HuH-7.5 (cell line): ENCODE measurements at places on chromosomes 13 and 19.

- peak; percentile 63 for DNase-seq
These were observed 586 bp downstream of the MRI1 start for GRCh38 chr19:13764821-13765394.

DNA sequence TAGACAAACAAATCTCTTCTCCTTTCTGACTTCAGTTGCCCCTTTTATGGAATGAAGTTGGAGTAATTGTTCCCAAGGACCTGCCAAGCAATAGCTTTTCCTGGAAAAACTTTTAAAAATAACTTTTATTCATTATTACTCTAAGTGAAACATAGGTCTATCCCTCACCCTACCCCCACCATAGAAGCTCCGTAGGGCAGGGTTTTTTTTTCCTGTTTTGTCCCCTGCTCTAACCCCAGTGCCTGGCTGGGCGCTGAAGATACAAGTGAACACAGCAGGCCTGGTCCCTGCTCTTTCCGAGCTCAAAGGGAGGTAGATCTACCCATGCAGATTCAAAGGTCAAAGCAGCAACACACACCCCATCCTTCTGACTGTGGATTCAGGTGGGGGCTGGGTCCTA, 8.7 kb upstream of the GNG8 start:
- DNase-seq, result no peak

GRCh38 chr13:66951426-66951825, 278.7 kb downstream of the PCDH9 start:
- no peak for DNase-seq

DNA sequence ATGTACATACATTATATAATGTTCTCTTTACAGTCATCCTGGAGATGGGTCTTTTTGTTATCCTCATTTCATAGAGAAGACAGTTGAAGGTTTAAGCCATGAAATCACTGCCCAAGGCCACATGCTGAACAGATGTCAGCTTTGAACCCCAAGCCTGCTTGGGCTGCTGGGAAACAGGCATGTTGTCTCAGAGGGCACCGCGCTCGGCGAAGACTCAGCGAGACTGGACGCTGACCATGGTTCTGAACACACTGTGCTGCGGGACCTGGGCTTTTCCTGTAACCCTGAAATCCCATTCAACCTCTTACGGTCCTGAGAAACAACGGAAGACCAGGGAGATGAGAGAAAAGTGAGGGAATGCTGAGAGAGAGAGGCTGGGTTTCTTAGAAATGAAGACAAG, 27.3 kb downstream of the LRFN3 start:
- DNase-seq, result peak; percentile 66

DNA sequence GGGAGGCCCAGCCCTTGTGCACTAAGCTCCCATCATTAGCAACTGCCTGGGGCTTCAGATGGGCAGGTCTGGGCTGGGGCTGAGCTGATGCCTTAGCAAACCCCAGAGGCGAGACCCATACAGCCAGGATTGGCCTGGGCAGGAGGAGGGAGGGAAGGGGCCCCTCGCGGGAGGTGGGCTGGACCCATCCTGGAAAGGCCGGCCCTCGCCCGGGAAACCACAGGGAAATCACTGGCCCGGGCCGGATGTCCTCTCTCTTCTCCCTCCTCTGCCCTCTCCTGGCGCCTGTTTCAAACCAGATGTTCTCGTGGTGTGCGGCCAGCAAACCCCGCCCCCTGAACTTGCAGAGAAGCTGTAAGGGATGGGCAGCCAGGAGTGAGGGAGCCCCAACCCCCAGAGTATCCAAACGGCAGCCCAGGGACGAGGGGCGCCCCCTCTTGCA, 43.1 kb downstream of the TMEM255B start:
- DNase-seq, result no peak

- DNase-seq, result no peak
These were observed 23.6 kb upstream of the WDR18 start for GRCh38 chr19:960601-960938.

- DNase-seq, result peak; percentile 22
These were observed 37.3 kb downstream of the RNF6 start for GRCh38 chr13:26184791-26185250.

DNA sequence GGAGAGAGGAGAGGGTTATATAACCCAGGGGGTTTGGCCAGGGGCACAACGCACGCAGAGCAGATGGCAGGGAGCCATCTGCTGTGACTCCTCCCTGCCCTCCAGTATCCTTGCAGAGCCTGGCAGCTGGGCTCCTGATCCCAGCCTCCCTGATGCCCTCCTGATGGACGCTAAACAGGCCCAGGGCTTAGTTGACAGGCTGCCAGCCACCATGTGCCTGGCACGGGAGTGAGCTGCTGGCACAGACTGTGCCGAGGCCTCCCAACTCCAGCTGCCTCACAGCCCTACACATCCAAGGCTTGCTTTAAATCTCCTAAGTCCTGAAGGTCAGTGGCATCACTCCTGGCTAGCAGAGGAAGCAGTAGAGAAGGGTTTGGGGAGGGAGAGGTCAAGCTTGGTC, 16.7 kb downstream of the SYDE1 start:
- no peak for DNase-seq

DNA sequence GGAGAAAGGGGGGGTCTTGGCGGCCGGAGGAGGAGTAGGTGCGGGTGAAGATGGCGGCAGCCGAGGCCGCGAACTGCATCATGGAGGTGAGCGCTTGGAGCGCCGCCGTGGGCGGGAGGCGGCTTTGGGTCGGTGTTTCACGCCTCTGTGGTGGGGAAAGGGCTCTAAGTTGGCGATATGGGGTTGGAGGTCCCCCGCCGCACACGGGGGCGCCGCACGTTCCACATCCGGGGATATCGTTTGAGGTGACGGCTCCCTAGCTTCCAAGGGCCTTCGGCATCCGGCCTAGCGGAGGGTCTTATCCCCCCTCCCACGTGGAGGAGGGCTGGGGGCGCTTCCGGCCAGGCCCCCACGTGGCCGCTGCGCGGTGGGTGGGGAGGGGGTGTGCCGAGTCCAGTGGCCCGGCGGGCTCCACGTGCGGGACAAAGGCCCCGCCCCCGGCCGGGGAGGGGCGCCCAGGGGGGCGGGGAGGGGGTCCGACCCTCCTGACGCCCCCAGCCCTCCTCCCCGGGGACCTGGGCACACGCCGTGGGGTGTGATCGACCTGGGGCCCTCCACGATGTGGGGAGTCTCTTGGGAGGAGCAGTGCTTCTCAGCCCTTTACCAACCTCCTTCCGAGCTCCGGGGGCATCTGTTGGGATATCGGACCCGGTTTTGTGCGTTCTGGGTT, at the start of gene PRMT1:
PRMT1 (plus strand) TSS at position 41 of the 670 bp plus-strand sequence; CDS start at position 51, 10 bp downstream.
- no peak for DNase-seq

GRCh38 chr13:35768551-35768950, 292.1 kb upstream of the MAB21L1 start:
- no peak for DNase-seq

DNA sequence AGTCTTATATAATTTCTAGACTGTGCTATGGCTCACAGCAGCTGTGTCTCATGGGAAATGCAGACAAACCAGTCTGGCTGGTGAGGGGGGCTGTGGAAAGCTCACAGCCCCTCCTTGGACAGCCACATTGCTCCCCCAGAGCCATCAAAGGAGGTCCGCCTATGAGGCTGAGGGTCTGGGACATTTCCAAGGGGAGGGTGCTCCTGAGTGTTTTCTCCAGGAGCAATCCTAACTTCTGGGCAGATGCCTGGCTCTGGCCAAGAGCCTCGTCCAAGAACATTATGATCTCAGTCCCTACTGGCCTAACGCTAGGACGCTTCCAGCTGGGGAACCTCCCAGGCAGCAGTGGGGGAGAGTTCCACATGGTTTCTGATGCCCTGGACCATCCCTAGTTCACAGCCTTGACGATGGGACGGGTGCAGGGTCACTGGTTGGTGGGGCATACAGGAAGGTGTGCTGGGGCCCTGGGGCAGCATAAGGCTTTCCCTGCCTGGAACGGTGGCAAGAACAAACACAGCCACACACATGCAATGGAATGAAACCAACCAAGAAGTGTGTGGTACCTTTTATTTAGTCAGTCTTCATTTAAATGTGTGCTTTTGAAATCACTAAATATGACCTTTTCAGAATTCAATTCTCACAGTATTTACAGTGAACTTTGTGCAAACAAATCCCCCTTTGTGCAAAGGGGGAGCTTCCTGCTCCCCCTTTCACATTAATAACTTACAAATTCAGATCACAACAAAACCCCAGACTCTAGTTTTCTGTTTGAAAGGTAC, 60.6 kb downstream of the CDADC1 start:
- DNase-seq, result no peak

DNA sequence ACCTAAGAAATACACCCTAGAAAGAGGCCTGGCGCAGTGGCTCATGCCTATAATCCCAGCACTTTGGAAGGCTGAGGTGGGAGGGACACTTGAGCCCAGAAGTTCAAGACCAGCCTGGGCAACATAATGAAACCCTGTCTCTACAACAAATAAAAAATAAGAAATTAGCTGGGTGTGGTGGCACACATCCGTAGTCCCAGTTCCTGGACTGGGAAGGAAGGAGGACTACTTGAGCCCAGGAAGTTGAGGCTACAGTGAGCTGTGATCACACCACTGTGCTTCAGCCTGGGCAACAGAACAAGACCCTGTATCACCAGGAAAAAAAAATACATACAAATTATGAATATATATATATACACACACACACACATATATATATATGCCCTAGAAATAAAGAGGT, 42.7 kb downstream of the PHF11 start:
- no peak for DNase-seq

DNA sequence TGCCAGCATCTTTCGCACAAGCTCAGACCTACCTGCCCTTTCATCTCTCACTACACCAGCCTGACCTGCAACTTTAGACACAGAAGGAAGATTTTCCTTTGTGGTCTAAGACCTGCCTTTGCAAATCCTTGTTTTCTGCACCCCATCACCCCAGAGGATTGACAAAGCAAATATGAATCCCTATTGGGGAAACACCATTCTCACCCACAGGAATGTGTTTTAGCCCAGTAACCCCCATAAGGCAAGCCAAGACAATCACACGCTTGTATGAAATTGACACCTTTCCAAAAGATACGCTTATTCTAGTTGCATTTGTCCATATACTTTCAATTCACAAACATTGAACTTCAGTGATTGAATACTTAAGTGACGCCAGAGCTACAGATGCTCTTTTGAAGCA, 55.7 kb downstream of the SPATA13 start:
- DNase-seq, result no peak

- no peak for DNase-seq
These were observed 10.6 kb downstream of the CLC start for GRCh38 chr19:39727070-39727800.
